ENCODE measurements at places on chromosomes 4 and X.

DNA sequence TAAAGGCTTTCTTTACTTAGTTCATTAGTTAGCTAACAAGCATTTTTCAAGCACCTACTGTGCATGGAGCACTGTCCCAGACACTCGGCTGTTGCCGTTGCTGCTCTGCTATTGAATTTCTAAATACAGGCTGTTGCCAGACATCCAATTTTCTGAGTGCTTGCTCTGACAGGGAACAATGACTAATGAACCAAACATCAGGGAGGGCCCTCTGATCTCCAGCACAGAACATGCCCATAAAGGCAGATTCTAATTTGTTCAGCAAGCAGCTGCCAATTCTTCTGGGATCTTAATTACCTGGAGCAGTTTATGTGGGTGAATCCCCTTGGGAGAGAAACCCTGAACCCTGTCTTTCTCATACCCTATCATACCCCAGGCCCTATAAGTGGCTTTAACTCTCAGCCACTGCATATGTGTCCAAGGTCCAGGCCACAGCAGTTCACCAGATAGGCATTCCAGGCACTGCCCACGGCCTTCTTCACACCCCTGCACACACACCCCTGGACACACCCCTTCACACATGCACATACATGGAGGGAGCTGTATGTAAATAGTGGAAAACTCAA lies 27.9 kb downstream of the TSC22D3 start:
- DNase-seq, result no peak

- no peak for DNase-seq
Measured at GRCh38 chr4:3203971-3204431, 45.0 kb upstream of the MSANTD1 start.

DNA sequence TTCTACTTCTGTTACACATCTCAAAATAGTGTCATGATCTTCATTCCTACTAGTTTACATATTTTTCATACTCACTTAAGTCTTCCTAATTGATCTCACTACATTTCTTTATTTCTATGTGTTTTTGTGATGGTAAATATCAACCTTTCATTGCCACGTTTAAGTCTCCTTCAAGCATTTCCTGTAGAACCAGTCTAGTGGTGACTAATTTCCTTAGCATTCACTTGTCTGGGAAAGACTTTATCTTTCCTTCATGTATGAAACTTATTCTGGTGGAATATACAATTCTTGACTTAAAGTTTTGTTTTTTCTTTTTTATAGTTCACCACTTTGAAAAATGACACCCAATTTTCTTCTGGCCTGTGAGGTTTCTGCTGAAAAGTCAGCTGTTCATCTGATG lies 181.4 kb upstream of the NEIL3 start:
- DNase-seq, result no peak

DNA sequence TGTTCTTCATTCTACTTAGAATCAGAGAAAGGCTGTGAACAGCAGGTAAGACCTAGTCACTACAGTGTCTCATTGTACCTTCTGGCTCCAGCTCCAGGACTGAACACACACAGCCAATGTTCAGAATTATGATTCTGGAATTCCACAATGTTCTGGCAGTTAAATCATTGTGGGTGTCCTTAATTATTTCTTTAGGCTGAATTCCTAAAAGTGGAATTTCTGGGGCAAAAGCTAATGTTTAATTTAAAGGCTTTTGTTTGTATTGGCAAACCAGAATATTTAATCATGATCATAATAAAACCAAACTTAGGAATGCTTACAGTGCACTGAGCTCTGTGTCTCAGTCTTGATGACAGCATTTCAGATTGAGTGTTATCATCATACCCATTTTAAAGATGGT lies 67.0 kb upstream of the FAT1 start:
- no peak for DNase-seq

All from HuH-7.5 (cell line).